Effector CD4-positive, alpha-beta T cell (primary cell): ENCODE measurements at places on chromosomes 16 and 17.

DNA sequence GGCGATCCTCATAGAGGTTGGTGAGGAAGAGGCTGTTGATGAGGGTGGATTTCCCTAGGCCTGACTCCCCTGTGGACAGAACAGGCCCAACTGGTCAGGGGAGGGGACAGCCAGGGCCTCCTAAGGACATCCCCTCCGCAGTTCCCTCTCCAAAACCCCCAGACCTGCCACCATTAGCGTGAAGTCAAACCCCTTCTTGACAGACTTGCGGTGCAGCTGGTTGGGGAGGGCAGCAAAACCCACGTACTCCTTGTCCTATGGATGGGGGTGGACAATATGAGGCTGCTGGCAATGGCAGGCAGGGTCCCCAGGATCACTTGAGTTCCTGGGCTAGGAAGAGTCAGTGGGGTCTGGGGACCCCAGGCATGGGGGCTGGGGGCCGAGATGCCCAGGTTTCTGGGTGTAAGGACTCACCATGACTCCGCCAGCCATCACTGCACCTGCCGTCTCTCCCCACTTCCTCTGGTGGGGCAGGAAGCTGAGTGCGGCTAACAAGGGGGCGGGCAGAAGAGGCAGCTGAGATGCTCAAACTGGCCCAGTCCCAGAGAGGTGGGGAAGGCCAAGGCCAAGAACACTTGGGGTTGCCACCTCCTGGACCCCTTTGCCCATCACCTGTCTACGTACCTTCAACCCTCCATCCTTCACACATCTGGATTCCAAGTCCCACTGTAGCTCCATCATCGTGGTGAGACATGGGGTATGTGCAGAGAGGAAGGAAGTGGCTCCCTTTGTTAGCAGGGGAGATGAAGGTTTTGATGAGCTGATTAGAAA, at the start of gene SEPTIN1:
TSS of gene SEPTIN1 (minus strand) at position 451 of the 771 bp plus-strand sequence. CDS start at position 432, 19 bp downstream.
- peak; percentile 71 for DNase-seq

GRCh38 chr17:4189280-4189679, 46.3 kb downstream of the CYB5D2 start:
- DNase-seq = no peak

- no peak for DNase-seq
Measured at GRCh38 chr17:28959471-28959871, 8.2 kb upstream of the PHF12 start.

- no peak for DNase-seq
Measured at GRCh38 chr17:2925011-2925410, 128.8 kb downstream of the RAP1GAP2 start.

DNA sequence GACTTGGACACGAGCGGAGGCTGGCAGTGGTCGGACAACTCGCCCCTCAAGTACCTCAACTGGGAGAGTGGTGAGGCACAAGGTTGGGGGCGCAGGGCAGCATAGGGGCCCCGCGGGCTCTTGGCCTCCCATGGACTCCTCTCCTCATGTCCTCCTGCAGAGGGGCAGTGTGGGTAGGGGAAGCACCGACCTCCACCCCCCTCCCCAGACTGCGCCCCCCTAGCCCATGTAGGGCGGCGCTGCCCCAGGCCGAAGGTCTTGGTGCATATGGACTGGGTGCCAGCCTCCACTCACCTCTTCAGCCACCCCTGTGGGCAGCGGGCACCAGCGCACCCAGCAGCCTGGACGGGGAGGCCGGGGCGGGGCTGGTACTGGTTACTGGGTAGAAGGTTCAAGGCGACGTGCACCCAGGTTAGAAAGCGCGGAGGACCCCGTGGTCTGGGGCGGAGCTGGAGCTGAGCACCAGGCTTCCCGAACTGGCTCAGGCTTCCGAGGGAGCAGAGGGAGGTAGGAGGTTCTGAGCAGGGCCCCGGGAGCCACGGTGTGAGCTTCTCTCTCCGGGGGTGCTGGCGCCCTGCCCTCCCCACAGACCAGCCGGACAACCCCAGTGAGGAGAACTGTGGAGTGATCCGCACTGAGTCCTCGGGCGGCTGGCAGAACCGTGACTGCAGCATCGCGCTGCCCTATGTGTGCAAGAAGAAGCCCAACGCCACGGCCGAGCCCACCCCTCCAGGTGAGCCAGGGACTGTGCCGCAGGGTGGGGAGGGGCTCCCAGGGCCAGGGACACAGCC, 39.5 kb downstream of the MRC2 start:
- DNase-seq = no peak

DNA sequence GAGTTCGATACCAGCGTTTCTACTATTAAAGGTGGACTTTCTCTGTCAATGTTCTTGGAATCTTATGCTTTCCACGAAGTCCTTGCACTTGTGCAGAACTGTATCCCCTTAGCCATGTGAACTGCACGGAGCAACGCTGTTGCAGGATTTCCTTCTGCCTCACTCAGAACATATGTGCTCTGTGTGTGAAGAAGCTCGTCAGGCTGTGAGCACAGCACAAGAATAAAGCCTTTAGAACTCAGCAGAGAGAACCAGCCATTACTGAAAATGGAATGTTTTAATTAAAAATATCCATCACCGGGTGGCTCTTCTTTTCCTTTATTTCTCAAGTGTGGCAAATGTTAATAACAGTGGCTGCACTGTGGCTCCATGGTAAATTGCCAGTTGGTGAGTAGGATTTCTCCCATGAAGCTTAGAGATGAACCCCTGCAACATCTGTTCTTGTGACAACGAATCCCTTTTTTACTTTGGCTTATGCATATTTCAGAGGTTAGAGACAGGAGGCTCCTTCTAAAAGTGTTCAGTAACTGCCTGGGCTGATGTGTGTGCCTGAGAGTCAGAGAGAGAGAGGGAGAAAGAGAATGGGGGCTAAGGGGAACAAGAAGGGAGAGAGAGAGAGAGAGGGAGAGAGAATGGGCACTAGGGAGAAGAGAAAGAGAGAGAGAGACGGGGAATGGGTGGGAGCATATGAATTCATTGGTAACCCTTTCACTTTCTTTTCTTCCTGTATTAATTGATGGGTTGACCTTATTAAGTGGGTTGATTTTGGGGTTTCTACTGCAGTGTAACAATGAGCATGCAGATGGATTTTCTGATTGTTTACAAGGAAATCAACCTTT, 50.0 kb downstream of the RPTOR start:
- DNase-seq = no peak

DNA sequence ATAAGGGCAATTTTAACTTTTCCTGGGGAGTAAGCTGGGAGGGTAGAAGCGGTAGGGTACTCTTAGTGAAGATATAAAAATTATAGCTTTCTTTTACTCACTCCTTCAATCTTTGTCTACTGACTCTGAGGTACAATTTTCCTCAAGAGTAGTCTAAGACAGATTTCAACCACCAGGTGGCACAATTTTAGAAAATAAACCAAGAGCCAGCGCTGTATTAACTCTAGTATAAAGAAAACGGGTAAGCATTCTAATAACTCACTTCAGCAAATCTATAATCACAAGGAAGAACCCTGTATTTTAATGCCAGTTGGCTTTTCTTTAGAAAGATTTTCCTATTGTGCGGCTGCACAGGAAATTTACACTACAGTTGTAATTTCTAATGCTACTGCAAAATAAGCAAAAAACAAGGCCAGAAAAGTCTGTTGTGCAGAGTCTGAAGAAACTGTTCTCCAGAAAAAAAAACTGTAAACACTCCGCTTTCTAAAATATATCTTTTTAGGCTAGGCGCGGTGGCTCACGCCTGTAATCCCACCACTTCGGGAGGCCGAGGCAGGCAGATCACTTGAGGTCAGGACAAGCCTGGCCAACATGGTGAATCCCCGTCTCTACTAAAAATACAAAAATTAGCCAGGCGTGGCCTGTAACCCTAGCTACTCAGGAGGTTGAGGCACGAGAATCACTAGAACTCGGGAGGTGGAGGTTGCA, 1.9 kb downstream of the CMC2 start:
- peak; percentile 34 for DNase-seq
